ENCODE measurements at places on chromosomes 12 and 14. TPM values are rescaled to one million over a fixed set of nuclear protein-coding genes. Genes with fewer than 3 reads are reported as not detected.

DNA sequence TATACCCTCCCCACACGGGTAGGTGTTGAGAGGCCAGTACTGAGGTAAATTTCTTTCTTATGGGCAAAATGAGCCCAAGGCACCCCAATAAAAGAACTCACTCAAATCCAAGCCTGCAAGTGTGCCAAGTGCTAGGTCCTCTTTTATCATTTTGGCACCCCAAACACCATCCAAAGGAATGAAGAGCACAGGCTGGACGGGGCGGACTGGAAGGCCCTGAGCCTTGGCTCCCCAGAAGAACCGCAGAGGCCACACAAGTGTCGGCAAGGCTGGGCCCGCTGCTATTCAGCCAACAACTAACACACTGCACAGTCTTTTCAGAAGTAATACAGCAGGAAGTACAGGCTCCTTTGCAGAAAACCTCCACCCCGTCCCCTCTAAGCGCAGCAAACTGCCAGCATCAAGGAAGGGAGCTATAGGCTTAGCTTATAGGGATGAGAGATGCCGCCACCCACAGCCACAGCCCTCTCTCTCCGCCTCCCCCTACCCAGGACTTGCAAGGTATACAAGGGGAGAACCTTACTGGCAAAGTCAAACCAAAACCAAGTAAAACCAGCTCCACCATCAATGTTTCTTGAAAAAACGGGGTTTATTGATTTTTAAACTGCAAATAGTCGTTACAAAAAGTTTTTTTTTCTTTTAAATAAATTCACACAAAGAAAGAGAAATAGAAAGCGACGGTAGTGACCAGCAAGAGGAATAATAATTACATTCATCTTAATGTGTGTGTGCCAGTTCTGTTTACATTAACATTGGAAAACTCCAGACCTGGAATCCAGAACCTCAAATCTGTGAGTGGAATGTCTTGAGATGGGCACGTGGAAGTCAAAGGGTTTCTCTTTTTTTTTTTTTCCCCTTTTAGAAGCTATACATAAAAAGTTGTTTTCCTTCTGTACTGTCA, 5.5 kb downstream of the ZFP36L1 start:
- DNase-seq, result peak; percentile 39

- no peak for DNase-seq
These were observed 1.1 kb upstream of the USP15 start for GRCh38 chr12:62258941-62259630.

DNA sequence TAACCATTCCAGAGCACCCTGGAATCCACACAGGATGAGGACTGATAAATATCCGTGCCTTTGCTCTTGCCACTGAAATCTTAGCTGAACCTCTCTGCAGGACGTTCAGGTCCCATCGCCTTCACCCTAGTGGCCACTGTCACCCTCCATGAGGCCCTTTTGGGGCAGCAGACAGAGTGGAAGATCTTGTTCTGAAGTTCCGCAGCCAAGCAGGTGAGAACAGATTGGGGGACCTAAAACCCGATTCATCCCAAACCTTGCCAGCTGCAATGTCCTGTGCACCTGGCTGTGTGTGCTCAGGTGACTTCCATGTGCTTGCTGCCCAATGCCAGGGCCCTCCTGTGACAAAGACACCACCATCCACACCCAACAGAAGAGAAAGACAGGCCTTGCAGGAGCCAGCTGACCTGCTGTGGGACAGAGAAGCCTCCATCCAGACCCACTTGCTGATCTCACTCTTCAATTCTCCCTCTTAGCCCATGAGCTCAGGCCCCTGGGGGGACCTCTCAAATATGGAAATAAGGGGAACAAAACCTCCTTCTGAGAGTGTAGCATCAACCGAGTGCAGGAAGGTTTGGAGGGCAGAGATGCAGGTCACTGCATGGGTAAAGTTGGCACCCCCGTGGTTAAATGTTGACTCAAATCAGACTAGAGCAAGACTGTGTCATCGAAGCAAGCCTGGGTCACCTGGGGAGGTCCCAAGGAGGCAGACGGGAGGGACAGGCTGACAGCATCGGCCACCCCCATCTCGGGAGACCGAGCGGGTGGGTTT, 308.7 kb upstream of the DIO3 start:
- DNase-seq, result no peak

SRP54 gene
- 85.6 TPM for total RNA-seq

Measured in dermis blood vessel endothelial cell (primary cell).